Calu3 (cell line): ENCODE measurements at places on chromosomes 12 and 14. TPM values are rescaled to one million over a fixed set of nuclear protein-coding genes. Genes with fewer than 3 reads are reported as not detected.

GRCh38 chr14:92323011-92323915 is at the start of gene SLC24A4:
Gene SLC24A4, plus strand, starts transcription at chr14:92323165. Its CDS starts 666 bp downstream, at chr14:92323831.
- H3K27ac ChIP-seq, result no peak within 1 kb of the TSS
- H3K27me3 ChIP-seq, result peaks cover 98% of the 10 kb centered on the region
- H3K36me3 ChIP-seq, result no peaks in the 10 kb centered on the region
- no peaks in the 10 kb centered on the region for H3K4me1 ChIP-seq
- H3K4me3 ChIP-seq, result no peak within 1 kb of the TSS

- H3K27me3 ChIP-seq, result no peaks in the 10 kb centered on the region
- no peaks in the 10 kb centered on the region for H3K36me3 ChIP-seq
- no peak overlapping the region for H3K4me3 ChIP-seq
- DNase-seq, result no peak
- H3K27ac ChIP-seq, result no peak overlapping the region
- peaks cover 7% of the 10 kb centered on the region for H3K4me1 ChIP-seq
Measured at GRCh38 chr14:90345239-90345557, 13.5 kb upstream of the NRDE2 start.

DNA sequence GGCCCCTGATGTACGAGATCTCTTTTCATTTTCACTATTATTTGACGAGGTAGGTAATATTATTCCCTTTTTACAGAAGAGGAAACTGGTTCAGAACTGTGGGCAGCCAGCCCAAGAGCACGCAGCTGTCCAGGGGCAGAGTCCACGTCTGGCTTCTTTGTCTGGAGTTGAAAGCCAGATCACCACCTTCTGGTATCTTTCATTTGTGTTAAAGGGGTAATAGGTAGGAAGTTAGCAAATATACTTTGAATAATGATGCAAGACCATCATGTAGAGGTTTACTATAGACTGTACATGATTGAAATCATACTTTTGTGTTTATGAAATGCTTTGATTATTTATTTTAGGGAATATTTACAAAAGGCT is 144.1 kb upstream of the AMIGO2 start:
- H3K36me3 ChIP-seq, result peaks cover 10% of the 10 kb centered on the region
- peak overlapping the region; percentile 33 for H3K4me3 ChIP-seq
- no peaks in the 10 kb centered on the region for H3K27me3 ChIP-seq

DNA sequence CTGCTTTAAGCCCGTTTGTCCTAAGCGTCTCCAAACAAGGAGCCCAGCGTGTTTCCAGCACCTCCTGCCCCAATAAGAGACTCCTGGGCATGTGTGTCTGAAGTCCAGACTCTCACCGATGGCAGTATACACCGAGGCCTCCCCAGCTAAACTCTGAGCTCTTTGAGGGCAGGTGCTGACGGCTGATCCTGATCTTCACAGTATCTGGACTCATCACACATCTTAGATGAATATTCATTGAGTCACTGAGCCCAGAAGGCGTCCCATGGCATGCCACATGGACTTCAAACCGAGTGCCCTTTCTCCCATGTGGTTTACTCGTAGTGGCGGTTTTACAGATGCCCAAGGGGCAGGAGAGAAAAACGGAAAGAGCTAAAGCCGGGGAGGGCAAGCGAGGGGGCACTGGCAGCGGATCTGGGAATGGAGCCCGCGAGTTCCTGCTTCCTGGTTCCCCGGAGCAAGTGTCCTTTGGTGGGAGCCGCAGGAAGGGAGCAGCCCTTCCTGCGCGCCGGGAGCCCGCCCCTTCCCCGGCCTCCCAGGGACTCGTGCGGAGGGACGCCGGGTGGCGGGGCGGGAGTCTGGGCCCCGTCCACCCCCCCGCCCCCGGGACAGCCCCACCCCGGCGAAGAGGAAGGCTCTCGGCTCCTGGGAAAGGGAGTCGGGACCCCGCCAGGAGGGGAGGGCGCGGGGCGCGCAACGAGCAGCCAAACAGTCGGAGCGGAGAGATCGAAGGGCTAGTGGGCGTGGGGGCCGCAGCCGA is 585 bp upstream of the TEAD4 start:
- H3K27ac ChIP-seq, result peak overlapping the region; percentile 95
- no peaks in the 10 kb centered on the region for H3K27me3 ChIP-seq
- peak; percentile 87 for DNase-seq
- peak overlapping the region; percentile 95 for H3K4me3 ChIP-seq
- peaks cover 47% of the 10 kb centered on the region for H3K36me3 ChIP-seq

- peaks cover 36% of the 10 kb centered on the region for H3K4me1 ChIP-seq
- peak; percentile 63 for DNase-seq
- H3K27ac ChIP-seq, result peak overlapping the region; percentile 69
Measured at GRCh38 chr12:26122681-26123481, 2.0 kb downstream of the BHLHE41 start.

DNA sequence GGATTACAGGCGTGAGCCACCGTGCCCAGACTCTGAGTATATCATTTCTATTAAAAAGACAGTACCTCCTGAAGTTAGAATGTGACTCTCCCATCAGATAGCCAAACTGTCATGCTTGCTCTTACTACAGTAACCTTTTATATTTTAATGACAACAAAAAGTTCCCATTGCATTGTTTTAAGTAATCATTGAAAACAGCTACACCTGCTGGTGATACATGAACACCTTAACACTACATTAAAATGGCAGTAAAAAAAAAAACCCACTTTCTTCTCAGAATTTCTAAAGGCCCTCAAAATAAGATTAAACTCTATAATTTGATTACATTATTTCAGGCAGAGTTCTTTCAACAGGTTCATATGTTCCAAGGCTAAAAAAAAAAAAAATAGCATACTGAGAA is 76.7 kb downstream of the SH2B3 start:
- no peak overlapping the region for H3K27ac ChIP-seq
- DNase-seq, result no peak
- no peak overlapping the region for H3K4me3 ChIP-seq
- H3K27me3 ChIP-seq, result no peaks in the 10 kb centered on the region

DNA sequence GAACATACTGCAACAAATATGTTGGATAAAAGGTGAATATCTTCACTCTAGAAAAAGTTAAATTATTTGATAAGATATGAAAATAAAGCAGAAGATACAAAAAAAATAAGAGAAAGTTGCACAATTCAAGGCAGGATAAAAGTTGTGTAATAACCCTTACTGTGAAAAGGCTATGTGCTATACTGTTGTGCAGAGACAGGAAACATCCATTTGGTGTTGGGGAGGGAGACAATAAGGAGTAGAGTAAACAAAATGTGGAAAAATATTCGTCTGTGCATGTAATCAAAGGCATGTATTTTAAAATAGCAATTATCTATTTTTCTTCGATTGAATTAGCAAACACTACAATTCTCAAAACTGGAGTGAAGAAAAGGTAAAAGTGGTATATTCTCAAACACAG is 34.8 kb downstream of the PTHLH start:
- no peaks in the 10 kb centered on the region for H3K27me3 ChIP-seq
- no peaks in the 10 kb centered on the region for H3K4me1 ChIP-seq
- H3K36me3 ChIP-seq, result no peaks in the 10 kb centered on the region
- H3K4me3 ChIP-seq, result no peak overlapping the region
- no peak overlapping the region for H3K27ac ChIP-seq

DNA sequence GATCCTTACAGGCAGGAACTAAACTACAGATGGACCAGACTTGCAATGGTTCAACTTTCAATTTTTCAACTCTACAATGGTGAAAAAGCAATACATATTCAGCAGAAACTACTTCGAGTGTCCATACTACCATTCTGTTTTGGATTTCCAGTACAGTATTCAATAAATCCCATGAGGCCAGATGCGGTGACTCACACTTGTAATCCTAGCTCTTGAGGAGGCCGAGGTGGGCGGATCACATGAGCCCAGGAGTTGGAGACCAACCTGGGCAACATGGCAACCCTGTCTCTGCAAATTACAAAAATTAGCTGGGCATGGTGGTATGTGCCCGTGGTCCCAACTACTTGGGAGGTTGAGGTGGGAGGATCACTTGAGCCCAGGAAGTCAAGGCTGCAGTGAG is 336.1 kb downstream of the MED13L start:
- no peak overlapping the region for H3K27ac ChIP-seq
- H3K4me1 ChIP-seq, result no peaks in the 10 kb centered on the region
- no peaks in the 10 kb centered on the region for H3K36me3 ChIP-seq

DNA sequence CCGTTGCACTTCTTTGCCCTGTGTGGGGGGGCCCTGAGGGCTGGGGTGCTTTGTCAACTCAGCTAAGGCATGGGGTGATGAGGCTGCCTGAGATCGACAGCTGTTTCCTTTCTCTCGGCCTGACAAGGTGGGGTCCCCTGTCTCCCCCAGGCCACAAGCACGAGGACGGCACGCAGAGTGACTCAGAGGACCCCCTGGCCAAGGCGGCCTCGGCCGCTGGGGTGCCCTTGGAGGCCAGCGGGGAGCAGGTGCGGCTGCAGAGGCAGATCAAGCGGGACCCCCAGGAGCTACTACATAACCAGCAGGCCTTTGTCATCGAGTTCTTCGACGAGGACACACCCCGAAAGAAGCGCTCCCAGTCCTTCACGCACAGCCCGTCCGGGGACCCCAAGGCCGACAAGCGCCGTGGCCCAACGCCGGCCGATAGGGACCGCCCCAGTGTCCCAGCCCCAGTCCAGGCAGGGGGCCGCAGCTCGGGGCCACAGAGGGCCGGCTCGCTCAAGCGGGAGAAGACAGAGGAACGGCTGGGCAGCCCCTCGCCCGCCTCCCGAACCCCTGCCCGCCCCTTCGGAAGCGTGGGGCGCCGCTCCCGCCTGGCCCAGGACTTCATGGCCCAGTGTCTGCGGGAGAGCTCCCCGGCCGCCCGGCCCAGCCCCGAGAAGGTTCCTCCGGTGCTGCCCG is 18.8 kb downstream of the CEP170B start:
- H3K4me3 ChIP-seq, result no peak overlapping the region
- no peak overlapping the region for H3K27ac ChIP-seq
- no peaks in the 10 kb centered on the region for H3K4me1 ChIP-seq
- H3K36me3 ChIP-seq, result peaks cover 29% of the 10 kb centered on the region
- no peaks in the 10 kb centered on the region for H3K27me3 ChIP-seq

- H3K27ac ChIP-seq, result no peak overlapping the region
- H3K4me3 ChIP-seq, result no peak overlapping the region
- DNase-seq, result no peak
- H3K27me3 ChIP-seq, result no peaks in the 10 kb centered on the region
- no peaks in the 10 kb centered on the region for H3K36me3 ChIP-seq
- H3K4me1 ChIP-seq, result no peaks in the 10 kb centered on the region
Measured at GRCh38 chr12:63752841-63753240, 26.9 kb upstream of the RXYLT1 start.

DNA sequence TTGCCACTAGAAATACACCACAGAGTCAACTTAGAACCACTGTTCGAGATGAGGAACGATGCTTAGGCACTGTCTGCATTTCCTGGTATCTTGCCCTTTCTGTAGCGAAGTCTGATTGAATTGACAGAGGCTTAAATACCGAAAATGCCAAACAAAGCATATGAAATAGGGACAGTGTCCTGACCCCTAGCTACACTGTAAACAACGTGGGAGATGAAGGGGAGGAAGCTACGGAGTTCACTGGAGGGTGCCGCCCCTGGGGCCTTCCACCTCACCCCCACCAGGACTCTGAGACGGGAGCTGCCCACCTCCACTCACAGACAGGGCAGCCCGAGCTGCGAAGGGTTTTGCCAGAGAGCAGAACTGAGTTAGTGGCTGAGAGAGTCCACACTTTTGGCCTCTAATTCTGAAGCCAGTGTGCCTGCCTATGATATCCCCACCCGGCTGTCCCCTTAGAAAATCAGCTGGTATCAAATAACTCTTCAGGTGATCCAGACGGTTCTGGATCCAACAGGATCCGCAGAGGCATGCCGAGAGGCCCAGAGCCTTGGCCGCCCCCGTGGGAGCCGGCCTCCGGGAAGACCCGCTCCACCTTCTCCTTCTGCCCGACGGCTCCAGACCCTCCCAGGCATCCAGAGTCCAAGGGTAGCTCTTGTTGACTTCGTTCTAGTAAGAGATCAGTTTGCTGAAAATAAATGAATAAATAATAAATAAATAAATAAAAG is 230.7 kb upstream of the DIO3 start:
- no peaks in the 10 kb centered on the region for H3K4me1 ChIP-seq
- DNase-seq, result no peak
- H3K4me3 ChIP-seq, result no peak overlapping the region
- no peak overlapping the region for H3K27ac ChIP-seq

GRCh38 chr12:88338486-88338885 is 196.4 kb downstream of the TMTC3 start:
- peaks cover 21% of the 10 kb centered on the region for H3K4me1 ChIP-seq
- no peak for DNase-seq
- H3K27ac ChIP-seq, result no peak overlapping the region
- H3K4me3 ChIP-seq, result no peak overlapping the region
- no peaks in the 10 kb centered on the region for H3K36me3 ChIP-seq

- no peaks in the 10 kb centered on the region for H3K36me3 ChIP-seq
- no peak overlapping the region for H3K27ac ChIP-seq
- H3K4me1 ChIP-seq, result peaks cover 19% of the 10 kb centered on the region
- H3K4me3 ChIP-seq, result no peak overlapping the region
- no peak for DNase-seq
- H3K27me3 ChIP-seq, result no peaks in the 10 kb centered on the region
Measured at GRCh38 chr12:15163030-15163976, 57.9 kb downstream of the RERG start.

DNA sequence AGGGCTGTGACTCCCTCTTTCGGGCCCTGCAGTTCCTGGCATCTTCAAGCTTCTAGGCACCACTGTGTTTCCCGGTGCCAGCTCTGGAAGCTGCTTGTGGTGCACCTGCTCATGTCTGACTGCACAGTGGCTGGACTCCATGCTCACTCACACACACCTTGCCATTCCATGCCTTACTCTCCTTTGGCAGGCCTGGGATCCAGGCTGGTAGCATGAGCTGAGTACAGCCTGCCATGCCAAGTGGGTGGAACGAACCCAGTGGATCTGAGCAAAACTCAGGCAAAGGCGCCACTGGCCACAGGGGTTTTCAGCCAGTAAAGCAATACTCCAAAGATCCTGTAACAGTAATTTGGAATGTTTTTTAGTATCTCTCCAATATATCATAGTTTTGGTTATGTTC is 902.7 kb upstream of the USP15 start:
- H3K27ac ChIP-seq, result no peak overlapping the region
- no peak overlapping the region for H3K4me3 ChIP-seq
- H3K27me3 ChIP-seq, result no peaks in the 10 kb centered on the region
- H3K36me3 ChIP-seq, result no peaks in the 10 kb centered on the region

Gene TCL1A
- not detected in 2 replicates for total RNA-seq

Gene HOXC13
- total RNA-seq, result not detected in 2 replicates

Gene NR2C1
- 43.9 and 50.3 TPM in 2 replicates for total RNA-seq

Gene DAO
- total RNA-seq, result not detected in 2 replicates

Gene RAD9B
- total RNA-seq, result 0.80 and 1.9 TPM in 2 replicates

Gene KRT79
- total RNA-seq, result 0.24 TPM in 1 of 2 replicates, not detected in the other

Gene MYH6
- not detected in 2 replicates for total RNA-seq

Gene EGLN3
- total RNA-seq, result 2.7 and 3.1 TPM in 2 replicates
